ENCODE measurements at places on chromosomes 1 and 21.
A peak's percentile ranks its signal among the peaks of the same experiment; 100 is the strongest.

DNA sequence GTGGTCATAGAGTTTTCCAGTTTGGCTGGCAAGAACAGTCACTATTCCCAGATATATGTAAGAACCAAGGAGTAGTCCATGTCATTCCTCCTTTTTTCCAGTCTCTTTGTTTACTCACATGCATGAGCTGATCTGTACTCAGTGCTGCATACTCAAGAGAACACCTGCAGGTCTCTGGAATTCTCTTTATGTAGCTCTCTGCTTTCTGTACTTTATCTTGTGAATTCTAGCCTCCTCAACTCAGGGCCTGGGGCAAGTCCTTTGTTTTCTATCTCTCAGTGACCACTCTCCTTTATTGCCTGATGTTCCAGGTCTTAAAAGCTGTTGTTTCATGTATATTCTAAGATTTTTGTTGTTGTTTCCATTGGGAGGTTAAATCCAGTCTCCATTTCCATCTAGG is 478.9 kb downstream of the DPYD start:
- no peak for DNase-seq

GRCh38 chr1:19430121-19431068 is 54.9 kb downstream of the CAPZB start:
- no peak for DNase-seq

DNA sequence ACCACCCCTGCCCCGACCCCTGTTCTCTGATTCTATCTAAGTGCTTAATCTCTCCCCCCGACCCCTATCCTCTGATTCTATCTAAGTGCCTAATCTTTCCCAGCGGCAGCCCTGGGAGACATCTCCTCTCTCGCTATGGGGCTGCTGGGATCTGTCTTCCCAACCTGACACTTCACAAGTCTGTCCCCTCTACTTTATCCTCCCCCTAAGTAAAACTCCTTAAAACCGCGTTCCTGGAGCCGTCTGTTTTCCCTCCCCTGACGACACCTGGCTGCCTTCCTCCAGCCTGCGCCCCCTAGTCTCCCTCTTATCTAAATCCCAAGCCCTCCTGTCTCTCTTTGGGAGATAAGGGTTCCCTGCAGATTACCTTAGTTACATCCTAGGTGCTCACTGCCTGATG is 30.5 kb downstream of the EPHB2 start:
- DNase-seq = no peak

DNA sequence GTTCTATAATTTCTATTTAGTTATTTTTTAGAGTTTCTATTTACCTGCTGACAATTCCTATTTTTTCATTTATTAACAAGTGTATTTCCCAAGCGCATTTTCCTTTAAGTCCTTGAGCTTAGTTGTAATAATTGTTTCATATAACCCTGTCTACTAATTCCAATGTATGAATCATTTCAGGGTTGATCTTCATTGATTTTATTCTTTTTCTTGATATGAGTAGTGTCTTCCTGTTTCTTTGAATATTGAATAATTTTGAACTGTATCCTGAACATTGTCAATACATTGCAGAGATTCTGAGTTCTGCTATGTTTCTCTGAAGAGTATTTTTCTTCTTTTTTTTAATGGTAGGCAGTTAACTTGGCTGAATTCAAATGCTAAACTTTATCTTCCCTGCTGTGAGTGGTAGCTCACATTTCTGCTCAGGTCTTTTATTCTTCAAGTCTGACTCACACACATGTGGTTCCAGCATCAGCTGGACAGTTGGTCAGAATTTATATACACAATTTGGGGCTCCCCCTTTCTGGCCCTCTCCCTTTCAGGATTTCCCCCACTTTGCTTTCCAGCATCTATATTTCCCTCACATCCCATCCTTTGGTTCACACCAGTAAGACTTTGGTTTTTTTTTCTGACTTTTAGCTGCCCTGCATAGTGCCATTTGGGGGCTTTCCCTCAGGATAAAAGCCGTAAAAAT is 54.4 kb upstream of the WDR26 start:
- DNase-seq = no peak

DNA sequence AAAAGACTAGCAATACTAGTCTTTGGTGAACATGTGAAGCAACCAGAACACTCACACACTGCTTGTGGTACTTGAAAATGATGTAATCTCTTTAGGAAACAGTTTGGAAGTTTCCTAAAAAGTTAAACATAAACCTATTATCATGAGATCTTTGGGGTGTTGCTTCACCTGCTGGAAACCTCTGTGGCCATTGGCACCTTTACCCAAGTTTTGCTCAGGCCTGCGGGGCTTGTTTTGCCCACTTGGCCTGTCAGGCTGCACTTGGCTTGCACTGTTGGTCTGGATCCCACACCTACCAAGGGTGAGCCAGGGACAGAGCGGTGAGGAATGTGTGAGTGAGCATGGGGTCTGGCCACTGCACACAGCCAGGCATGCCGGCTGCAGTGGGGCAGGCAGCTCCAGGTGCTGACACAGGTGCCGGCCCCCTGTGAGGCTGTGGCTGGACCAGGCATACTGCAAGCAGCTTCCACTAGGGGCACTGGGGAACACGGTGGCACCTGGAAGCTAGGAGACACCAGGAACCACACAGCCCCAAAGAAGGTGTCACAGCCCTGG is 14.4 kb upstream of the FNBP1L start:
- DNase-seq = no peak

- DNase-seq = no peak
Observed at GRCh38 chr1:180175291-180175690, 20.6 kb downstream of the QSOX1 start.

- no peak for DNase-seq
Observed at GRCh38 chr1:93111561-93111960, 32.5 kb downstream of the MTF2 start.

GRCh38 chr1:58434607-58435006 is 111.9 kb downstream of the OMA1 start:
- DNase-seq = no peak

DNA sequence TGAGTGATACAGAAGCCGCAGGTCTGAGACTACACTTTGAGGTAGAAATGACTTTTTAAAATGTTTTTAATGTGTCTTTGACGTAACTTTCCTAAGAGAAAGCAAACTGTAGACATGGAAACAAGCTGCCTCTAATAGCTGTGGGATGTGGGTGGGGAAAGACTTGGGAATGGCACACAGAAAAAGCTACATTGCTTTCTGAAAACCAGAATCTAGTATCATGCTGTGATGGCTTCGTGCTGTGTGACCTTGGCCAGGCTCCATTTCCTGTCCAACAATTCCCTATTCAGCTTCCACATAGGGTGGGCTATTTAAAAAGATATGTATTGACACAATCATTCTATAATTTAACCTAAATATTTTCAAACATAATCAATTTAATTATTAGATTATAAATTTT is 909.1 kb downstream of the NCAM2 start:
- DNase-seq = no peak

GRCh38 chr21:44558695-44559094 is at the start of gene KRTAP10-3:
TSS of gene KRTAP10-3 (minus strand) at chr21:44558795. CDS start at chr21:44558715, 80 bp downstream.
- no peak for DNase-seq

- DNase-seq = peak; percentile 53
Observed at GRCh38 chr1:9293533-9294404, 1.1 kb downstream of the SPSB1 start.

GRCh38 chr1:63173161-63173560 is 149.2 kb upstream of the FOXD3 start:
- DNase-seq = no peak

- no peak for DNase-seq
Observed at GRCh38 chr1:71039661-71040262, 7.9 kb downstream of the PTGER3 start.

DNA sequence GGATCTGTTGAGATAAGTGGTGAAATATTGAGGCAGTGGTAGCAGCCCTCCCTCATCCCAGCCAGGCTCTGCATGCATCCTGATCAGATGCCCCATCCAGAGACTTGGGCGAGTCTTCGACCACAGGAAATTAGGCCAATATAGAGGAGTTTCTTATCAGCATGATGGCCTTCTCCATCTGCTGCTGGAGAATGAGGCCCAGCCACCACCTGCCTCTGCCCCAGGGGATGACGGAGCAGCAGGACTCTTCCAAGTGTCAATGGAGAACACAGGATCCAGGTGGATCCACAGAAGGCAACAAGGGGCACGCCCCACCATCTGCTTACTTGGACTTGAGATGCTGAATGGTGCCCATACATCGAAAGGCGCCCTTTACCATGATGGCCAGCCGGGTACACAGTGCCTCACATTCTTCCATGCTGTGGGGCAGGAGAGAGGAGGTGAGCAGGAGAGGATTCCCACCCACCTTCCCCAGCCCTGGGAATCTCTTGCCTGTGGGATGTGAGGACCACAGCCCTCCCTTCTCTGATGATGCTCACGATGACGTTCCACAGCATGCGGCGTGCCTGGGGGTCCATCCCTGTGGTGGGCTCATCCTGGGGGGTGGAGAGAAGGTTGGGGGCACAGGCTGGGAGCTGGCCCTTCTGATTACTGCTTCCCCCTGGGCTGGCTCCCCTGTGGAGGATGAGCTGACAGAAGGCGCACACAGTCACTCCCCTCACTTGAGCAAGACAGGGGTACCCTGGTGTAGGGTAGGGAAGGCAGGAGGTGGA is 91.5 kb upstream of the GCLM start:
- DNase-seq = no peak

GRCh38 chr21:38930853-38931252 is 125.1 kb downstream of the ETS2 start:
- no peak for DNase-seq
